CD4-positive, alpha-beta memory T cell (primary cell): ENCODE measurements at places on chromosomes 7 and 10. TPM values are rescaled to one million over a fixed set of nuclear protein-coding genes. Genes with fewer than 3 reads are reported as not detected.
A peak's percentile ranks its signal among the peaks of the same experiment; 100 is the strongest.

IGFBP3 gene
- 10.4 TPM for polyA plus RNA-seq

GIMAP6 gene
- polyA plus RNA-seq, result 154 TPM

DNA sequence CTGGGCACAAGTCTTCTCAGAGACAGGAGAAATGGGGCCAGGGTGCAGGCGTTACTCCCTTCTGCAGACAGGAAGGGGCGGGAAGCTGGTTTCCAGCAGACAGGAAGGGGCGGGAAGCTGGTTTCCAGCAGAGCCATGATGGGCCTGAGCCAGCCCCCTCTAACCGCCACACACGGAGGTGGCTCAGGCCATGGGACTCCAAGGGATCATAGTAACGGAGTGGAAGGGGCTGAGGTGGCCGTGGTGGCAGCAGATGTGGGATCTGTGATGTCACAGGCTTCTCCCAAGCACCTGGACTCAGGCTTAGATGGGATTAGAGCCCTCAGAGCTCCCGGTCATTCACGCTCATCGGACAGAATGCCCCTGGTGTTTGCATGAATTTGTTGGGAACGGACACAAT is 177.8 kb downstream of the USP6NL start:
- DNase-seq, result no peak

DNA sequence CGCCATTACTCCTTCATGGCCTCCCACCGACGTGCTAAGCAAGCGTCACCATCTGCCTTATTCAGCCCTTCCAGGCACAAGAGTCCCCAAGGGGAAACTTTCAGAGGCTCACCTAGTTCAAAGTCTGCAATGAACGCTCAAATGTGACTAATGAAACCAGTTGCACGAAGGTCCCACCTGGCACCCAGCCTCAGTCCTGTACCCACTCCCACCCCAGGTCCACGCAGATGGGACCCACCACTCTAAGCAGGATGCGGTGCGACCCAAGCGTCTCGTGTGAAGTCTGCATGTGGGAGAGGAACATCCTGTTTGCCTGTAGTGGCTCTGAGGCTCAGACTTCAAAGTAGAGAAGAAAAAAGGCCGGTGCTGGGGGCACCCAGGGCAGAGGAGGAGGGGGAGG is 40.3 kb downstream of the RGS10 start:
- DNase-seq, result peak; percentile 83

DNA sequence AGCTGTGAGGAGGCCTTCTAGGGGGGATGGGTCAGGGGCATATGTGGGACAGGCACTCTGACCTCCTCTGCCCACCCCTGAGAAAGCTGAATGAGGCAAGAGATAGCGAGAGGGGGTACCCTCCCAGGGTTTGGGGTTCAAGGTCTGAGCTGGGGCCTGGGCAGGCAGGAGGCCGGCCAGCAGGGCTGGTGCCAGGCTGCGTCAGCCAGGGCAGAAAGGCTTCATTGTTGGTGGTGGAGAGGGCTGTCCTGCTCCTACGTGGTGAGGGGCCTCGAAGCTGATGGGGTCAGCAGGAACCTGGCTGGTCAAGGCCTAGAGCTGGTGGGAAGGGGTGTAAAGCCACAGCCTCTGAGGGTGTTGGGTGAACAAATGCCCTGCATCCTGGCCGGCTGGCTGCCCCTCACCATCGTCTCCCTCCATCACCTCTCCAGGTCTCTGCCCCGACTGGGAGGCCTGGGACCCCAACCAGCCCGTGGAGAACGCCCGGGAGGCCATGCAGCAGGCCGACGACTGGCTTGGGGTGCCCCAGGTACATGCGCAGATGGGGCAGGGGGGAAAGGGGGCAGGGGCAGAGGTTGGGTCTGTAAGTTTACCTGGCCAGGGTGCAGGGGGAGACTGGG is 6.6 kb downstream of the FLNC start:
- DNase-seq, result no peak

DNA sequence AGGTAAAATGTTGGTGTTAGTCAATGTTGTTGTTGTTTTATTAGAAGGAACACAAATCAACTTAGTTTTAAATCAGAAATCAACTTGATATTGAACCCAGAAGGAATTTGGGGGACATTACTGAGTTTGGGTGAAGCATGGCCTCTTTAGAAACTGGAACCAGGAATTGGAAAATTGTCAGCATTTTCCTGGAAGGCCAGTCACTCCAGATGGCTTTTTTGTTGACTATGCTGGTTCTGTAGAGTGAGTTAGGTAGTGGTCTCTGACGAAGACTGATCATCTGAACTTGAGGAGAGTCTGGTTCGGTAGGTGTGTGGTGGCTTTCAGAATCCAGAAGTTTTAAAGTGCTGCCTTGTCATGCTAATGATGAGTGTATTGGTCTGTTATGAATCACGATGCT is 111.5 kb downstream of the BMPER start:
- no peak for DNase-seq

DNA sequence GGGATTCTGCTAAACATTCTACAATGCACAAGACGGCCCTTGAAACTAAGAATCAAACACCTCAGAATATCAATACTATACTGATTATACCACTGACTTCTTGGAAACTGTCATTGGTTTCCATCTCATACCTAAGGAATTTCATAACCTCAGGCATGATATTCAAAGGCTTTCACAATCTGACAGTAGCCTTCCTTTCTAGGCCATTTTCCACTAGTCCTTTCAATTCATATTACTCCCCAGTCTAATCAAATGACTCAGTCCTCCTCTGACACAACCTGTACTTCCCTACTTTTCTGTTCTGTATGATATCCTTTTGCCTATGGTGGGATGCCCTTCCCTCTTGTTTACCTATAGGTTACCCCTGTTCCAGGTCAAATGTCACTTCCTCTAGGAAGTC is 48.3 kb downstream of the CSTF2T start:
- no peak for DNase-seq
